ENCODE measurements at places on chromosomes 5 and 9. TPM values are rescaled to one million over a fixed set of nuclear protein-coding genes. Genes with fewer than 3 reads are reported as not detected.
A peak's percentile ranks its signal among the peaks of the same experiment; 100 is the strongest.

PDLIM4 gene
- not detected for total RNA-seq

GRCh38 chr5:91271999-91272398, 111.1 kb downstream of the ARRDC3 start:
- H3K36me3 ChIP-seq: no peaks in the 10 kb centered on the region
- no peaks in the 10 kb centered on the region for H3K27me3 ChIP-seq
- no peak overlapping the region for H3K4me3 ChIP-seq
- H3K27ac ChIP-seq: no peak overlapping the region
- no peaks in the 10 kb centered on the region for H3K4me1 ChIP-seq

DNA sequence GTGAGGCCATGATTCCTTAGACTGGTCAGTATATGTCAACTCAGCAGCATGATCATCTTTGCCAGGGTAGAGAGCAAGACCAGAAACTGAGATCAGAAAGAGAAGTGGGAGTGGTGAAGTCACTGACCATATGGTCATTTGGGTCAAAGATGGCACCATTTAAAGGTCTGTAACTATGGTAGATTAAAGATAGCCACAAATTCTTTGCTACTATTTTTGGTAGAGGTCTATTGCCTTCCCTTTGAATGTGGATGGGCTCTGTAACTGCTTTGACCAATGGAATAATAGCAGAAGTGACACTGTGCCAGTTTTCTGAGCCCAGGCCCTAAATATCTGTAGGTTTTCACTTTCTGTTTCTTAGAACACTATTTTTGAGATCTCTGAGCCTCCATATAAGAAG, 117.6 kb downstream of the PCSK1 start:
- no peak overlapping the region for H3K4me3 ChIP-seq
- no peak overlapping the region for H3K27ac ChIP-seq
- no peaks in the 10 kb centered on the region for H3K4me1 ChIP-seq

DNA sequence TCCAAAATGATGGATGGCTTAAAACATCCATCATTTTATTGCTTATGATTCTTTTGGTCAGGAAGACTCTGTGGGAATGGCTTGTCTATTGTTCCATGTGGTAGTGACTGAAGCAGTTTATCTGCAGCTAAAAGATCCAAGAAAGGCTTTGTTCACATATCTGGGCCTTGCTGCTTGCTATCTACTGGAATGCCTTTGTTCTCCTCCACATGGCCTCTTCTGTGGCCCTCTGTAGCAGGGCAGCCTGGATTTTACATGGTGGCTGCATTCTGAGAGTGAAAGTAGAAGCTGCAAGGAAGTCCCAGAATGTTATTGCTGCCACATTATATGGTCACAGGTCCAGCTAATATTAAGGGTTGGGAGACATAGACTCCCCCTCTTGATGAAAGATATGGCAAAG, 35.1 kb downstream of the DMXL1 start:
- no peak for DNase-seq
- H3K4me3 ChIP-seq: no peak overlapping the region
- no peaks in the 10 kb centered on the region for H3K36me3 ChIP-seq
- no peak overlapping the region for H3K27ac ChIP-seq
- no peaks in the 10 kb centered on the region for H3K4me1 ChIP-seq
- H3K27me3 ChIP-seq: no peaks in the 10 kb centered on the region

GRCh38 chr9:106277966-106278365, 583.6 kb downstream of the TMEM38B start:
- no peaks in the 10 kb centered on the region for H3K36me3 ChIP-seq
- no peak overlapping the region for H3K27ac ChIP-seq
- no peaks in the 10 kb centered on the region for H3K4me1 ChIP-seq
- no peak overlapping the region for H3K4me3 ChIP-seq

DNA sequence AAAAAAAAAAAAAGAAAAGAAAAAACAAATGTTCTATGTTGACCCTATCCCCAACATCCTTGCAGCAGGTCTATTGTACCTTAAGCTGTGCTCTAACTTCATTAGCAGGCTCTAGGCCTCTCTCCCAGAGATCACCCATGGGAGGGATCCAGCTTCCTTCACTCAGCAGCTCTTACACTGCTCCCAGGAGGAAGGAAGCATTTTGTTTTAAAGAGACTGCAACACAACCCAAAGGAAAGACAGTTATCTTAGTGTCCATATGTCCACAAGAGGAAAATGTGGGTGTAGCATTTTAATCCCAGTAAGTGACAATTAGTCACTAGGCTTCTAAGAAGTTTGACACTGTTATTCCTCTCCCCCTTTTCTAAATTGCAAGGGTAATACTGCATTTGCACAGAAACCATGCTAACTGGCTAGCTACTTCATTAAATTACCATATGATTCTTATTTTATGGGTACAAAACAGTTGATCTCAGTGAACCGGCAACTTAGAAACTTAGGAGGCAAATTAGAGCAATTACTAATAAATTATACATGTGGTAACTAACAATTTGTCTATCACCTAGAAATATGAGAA, 58.8 kb downstream of the MARCHF3 start:
- no peak for DNase-seq
- peaks cover 7% of the 10 kb centered on the region for H3K4me1 ChIP-seq
- H3K27ac ChIP-seq: peak overlapping the region; percentile 53
- no peaks in the 10 kb centered on the region for H3K36me3 ChIP-seq
- no peak overlapping the region for H3K4me3 ChIP-seq
- no peaks in the 10 kb centered on the region for H3K27me3 ChIP-seq

- no peak overlapping the region for H3K4me3 ChIP-seq
- H3K27ac ChIP-seq: no peak overlapping the region
- DNase-seq: no peak
- no peaks in the 10 kb centered on the region for H3K27me3 ChIP-seq
Measured at GRCh38 chr5:134000091-134000511, 4.7 kb downstream of the VDAC1 start.

DNA sequence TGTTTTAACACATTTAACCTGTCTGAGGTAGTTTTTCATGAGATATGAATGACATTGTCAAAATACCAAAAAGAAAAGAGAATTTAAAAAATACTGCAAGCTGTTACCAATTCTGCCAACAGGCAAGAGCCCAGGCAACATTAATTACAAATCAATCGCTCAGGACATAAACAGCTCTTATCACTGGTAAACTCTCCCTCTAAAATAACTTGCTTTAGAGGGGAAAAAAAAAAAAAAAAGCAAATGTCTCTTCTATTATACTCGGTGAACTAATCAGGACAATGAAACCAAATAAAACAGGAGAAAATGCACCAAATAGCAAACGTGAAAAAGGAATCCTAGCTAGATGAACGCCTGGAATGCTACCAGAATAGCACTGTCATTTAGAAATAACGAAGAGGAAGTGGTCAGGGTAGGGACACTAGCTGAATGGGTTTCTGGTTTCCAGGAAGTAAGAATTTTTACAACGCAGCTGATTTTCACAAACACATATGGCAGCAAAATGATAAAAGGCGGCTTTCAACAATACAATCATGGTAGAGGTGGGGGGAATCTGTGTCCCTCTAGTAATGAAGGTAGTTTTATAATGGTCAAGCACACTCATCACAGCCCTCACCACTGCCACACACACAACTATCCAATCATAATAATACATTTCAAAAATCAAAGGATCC, 94.9 kb downstream of the DENND1A start:
- no peak for DNase-seq
- H3K27me3 ChIP-seq: no peaks in the 10 kb centered on the region
- H3K27ac ChIP-seq: no peak overlapping the region
- H3K36me3 ChIP-seq: no peaks in the 10 kb centered on the region
- H3K4me3 ChIP-seq: no peak overlapping the region
- peaks cover 7% of the 10 kb centered on the region for H3K4me1 ChIP-seq

DNA sequence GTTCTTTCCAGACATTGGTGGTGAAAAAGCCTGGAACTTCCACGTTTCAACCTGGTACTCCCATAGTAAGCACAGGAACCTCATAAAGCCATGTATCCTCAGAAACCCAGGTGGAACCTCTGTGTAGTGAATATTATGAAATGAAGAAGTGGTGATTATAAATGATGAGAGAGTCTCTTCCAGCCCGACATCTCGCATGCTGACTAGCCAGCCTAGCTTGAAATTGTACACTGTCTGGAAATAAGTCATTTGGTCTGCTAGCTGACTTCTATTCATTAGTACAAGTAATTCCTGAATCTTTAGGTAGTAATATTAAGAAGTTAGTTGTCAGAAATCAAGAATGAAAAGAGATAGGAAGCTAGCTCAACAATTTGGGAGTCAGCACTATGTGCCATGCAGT, 203.3 kb downstream of the CWC27 start:
- H3K4me1 ChIP-seq: no peaks in the 10 kb centered on the region
- DNase-seq: no peak
- no peak overlapping the region for H3K27ac ChIP-seq

GRCh38 chr9:13759551-13759950, 480.1 kb upstream of the MPDZ start:
- H3K27ac ChIP-seq: no peak overlapping the region
- no peaks in the 10 kb centered on the region for H3K27me3 ChIP-seq
- no peaks in the 10 kb centered on the region for H3K36me3 ChIP-seq
- no peak overlapping the region for H3K4me3 ChIP-seq

Data from naive thymus-derived CD4-positive, alpha-beta T cell (primary cell).